ENCODE measurements at places on chromosomes 7 and 10.
A peak's percentile ranks its signal among the peaks of the same experiment; 100 is the strongest.

- no peak for DNase-seq
Measured at GRCh38 chr7:18927134-18927533, 190.3 kb downstream of the TWIST1 start.

GRCh38 chr7:138992052-138992531, 10.9 kb upstream of the KIAA1549 start:
- DNase-seq: no peak

DNA sequence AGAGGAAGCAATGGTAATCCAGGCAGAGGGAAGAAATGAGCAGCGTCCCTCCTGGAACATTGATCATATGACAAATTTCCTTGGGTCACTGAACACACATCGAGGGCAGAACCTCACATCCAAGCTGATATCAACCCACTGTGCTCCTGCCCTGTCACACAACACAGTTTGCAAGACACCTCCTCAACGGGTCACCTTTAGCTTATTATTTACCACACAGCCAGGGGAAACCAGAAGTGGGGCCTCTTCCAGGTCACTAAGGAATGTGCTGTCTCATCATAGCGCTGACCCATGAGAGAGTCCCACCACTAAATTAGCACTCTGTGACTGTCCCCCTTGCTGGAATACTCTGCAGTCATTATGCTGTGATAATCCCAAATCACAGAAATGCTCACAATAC, 69.7 kb upstream of the PPP1R3C start:
- no peak for DNase-seq

DNA sequence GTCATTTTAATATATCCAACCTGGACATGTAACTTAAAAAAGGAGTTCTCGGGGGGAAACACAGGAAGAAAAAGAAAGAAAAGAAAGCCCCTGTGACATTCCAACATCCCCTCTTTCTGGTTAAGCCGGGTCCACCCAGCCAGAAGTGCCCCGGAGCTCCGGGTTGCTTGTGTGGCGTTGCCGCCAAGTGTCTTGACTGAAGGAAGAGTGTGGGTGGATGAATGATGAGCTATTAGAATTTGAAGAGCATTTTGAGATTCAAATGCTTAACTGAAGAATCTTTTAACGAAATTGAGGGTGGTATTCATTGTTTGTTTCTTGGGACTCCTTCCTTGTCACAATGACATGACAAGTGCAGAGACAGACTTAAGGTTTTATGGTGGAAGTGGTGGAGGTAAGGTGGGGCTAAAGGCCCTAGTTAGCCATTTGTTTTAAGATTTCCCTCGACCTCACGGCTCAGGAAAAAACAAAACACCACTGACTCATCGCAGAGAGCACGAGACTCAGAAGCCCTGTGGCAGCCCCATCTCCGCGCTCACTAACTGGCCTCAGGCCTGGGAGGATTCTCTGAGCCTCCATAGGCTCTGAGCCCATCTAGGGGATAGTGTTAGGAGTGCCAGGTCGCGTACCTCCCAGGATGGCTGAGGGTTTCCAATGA, 1.8 kb upstream of the GLI3 start:
- DNase-seq: no peak

DNA sequence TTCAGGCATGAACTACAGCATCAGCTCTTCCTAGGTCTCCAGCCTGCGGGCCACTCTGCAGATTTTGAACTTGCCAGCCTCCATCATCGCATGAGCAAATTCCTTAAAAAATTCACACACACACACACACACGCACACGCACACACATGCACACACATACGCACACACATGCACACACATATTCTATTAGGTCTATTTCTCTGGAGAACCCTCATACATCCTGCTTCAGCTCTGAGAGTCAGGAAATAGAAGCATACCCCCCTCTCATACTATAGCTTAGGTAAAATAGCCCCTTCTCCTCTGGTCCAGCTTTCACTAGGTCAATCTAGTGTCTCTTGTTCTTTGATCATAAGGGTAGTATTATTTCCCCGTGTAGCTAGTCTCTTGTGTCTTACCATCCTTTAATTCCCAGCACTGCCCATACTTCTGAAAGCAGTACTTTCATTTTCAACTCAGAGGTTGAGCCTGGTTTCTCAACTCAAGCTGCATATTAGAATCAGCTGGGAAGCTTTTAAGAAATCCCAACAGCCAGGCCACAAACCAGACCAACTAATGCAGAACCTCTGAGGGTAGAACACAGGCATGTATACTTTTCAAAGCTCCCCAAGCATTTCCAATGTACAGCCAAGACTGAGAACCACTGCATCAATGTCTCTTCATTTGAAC, 30.9 kb upstream of the ITGB8 start:
- DNase-seq: peak; percentile 26

DNA sequence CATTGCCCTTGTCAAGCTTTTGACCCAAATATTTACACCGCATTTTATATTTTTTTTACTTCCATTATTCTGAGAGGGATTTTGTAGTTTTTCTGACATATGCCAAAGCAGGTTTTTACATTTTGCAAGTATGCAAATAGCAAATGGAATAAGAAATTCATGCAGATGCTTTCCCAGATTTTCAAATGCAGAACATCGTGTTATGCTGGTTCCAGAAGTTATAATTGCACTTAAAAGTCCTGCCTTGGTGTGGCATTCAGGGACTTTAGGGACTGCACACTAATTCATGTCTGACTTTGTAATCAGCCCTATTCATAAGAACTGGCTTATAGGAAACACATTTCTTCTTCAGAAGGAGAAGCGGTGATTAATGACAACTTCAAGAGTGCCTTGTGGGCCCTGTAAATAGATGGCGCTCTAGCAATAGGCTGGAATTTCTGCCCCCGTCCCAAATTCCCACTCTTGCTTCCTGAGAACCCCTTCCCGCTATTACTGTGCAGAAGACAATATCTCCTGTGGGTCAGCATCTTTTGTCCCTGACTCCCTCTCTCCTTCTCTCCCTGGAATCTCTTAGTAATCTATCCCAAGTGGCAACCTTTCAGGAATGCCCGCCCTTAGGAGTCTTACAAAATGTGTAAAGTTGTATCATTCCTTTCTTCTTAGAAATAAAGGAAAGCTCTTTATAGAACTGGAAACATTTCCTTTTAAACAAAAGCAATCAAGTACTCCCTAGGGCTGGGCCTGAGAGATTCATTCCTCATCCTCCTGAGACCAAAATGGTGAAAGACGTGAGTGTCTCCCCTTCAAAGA, 264.0 kb downstream of the INHBA start:
- no peak for DNase-seq

GRCh38 chr7:24392774-24393173, 108.8 kb downstream of the NPY start:
- DNase-seq: no peak

GRCh38 chr7:2968176-2968575, 75.5 kb downstream of the CARD11 start:
- no peak for DNase-seq

GRCh38 chr7:128459394-128459878, 3.8 kb downstream of the HILPDA start:
- peak; percentile 73 for DNase-seq

- DNase-seq: no peak
Measured at GRCh38 chr10:88409236-88409635, 173.9 kb downstream of the RNLS start.

DNA sequence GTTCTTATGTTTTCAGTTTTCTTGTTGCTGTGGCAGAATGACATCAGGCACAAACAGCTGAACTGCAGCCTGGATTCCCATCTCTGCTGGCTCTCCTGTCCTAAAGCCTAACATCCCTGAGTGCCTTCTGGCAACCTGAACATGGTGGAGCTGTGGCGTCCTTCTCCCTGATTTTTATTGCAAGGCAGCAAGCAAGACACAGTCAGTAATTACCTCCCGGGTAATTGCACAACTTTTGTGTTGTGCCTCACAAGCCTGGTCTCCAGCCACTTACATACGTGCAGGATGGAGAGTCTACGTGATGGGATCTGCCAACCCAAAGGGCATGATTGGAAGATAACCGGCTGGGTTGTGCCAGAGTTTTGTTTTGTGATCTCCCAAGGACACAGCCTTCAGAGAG, 116.1 kb upstream of the PARD3 start:
- no peak for DNase-seq

GRCh38 chr10:119306986-119307392, 99.6 kb downstream of the GRK5 start:
- DNase-seq: no peak

- no peak for DNase-seq
Measured at GRCh38 chr7:73770860-73771670, 995 bp upstream of the CLDN3 start.

GRCh38 chr7:50653981-50654425, 88.8 kb upstream of the DDC start:
- DNase-seq: no peak

All from CD14-positive monocyte (primary cell).